Stimulated activated CD8-positive, alpha-beta memory T cell treated with anti-CD3 and anti-CD28 coated beads, Interleukin-15, amount 100 ng/mL, for 24 hours (primary cell): ENCODE measurements at places on chromosomes 13 and 19.

- DNase-seq, result no peak
Measured at GRCh38 chr13:98103942-98104880, 38.7 kb upstream of the FARP1 start.

GRCh38 chr19:31568724-31569123 is 219.5 kb upstream of the TSHZ3 start:
- DNase-seq, result no peak

- DNase-seq, result no peak
Measured at GRCh38 chr19:52345162-52345561, 9.1 kb downstream of the ZNF610 start.

DNA sequence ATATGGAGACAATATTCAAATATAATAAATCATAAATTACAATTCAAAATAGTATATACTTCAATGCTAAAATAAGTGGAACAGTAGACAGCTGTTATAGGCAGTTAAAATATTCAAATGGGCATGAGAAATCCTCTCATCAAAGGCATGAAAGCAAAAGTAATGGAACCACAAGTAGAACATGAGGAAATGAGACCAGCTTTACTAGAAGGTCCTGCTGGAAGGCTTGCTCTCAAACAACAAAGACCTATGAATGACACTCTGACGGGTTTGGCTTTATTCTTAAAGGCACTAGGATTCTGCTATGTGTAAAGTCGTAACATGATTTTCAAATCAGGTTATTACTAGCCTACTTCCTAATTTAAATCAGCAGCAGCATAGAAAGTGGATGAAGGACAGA is 148.1 kb downstream of the VWA8 start:
- no peak for DNase-seq

GRCh38 chr13:49998714-49999624 is 2.1 kb downstream of the TRIM13 start:
- no peak for DNase-seq

DNA sequence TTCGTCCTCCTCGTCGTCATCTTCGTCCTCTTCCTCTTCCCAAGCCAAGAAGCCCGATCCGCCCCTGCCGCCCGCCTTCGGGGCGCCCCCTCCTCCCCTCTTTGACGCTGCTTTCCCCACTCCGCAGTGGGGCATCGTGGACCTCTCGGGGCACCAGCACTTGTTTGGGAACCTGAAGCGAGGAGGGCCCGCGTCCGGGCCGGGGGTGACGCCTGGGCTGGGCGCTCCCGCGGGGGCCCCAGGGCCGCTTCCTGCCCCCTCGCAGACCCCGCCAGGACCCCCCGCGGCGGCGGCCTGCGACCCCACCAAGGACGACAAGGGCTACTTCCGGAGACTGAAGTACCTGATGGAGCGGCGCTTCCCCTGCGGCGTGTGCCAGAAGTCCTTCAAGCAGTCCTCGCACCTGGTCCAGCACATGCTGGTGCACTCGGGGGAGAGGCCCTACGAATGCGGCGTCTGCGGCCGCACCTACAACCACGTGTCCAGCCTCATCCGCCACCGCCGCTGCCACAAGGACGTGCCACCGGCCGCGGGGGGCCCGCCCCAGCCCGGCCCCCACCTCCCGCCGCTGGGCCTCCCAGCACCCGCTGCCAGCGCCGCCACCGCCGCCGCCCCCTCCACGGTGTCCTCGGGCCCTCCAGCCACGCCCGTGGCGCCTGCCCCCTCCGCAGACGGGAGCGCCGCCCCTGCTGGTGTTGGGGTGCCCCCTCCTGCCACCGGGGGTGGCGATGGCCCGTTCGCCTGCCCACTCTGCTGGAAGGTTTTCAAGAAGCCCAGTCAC is 8.7 kb downstream of the ZNF865 start:
- no peak for DNase-seq
